ENCODE measurements at places on chromosomes 4 and X.

DNA sequence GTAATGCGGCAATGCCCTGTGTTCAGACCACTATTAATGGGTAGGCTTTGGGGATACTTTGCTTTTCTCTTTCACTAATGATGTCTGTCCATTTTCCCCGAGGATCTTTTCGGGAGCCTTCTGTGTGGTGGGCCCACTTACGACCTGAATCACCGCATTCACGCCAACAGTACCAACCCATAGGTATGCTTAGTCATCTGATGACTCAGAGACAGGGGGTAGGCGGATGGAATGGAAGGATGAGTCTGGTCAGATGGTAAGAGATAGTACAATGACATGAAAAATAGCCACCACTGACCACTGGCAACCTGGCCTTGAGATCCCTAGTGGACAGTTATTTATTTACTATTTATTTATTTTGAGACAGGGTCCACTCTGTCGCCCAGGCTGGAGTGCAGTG is 76.0 kb upstream of the DHRSX start:
- no peak for DNase-seq

DNA sequence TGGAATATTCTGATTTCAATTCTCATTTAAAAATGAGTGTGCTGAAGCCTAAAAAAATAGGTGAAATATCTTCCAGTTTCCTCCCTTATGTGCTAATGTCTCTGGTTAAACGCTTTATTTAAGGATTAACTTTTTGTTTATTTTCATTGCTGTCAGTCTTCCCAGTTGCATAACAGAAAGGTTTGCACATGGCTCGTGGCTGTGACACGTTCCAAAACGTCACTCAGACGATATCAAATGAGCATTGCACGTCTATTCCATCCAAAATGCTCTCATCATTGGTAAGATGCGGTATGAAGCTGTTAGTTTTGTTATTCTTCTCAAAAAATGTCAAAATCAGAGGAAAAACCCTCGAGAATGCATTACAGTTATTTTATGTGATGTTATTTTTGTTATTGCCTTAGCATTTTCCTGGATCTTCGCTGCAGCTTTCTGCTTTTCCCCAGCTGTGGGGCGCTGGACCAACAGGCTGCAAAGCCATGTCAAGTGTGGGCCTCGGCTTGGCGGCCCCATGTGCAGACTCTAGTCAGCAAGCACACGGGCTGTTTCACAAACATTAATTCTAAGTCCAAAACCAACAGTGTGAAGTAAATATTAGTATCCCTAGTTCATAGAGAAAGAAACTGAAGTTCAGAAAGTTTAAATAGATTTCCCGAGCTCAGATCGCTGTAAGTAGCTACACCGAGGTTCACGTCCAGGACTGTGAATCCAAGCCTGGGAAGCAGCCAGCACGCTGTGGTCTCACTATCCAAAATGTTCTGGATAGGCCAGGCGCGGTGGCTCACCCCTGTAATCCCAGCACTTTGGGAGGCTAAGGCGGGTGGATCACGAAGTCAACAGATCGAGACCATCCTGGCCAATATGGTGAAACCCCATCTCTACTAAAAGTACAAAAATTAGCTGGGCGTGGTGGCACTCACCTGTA is 793.4 kb upstream of the FRG1 start:
- no peak for DNase-seq

DNA sequence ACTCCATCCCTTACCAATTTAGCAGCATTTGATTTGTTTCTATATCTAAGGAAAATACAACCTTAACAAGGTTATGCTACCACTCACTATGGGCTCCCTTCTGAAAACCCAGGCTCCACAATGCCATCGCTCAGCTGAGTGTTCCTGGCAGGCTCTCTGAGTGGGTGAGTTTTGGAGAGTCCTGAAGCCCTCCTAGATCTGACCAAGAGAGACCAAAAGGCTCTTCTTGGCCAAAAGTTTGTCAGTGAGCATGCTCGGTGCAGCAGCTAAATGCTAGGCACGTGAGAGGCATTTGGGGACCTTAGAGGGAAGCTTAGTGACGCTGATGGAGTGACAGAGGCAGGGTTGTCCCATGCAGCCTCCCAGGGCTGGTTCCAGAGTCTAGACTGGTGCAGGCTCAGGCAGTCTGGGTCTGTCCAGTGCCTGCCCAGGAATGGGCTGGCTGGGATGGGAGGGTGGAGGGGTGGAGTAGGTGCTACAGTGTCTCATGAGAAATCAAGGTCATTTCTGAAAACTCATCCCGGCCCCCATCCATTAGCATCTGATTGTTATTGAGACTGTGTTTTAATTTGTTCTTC is 346.8 kb downstream of the NR3C2 start:
- DNase-seq, result no peak

DNA sequence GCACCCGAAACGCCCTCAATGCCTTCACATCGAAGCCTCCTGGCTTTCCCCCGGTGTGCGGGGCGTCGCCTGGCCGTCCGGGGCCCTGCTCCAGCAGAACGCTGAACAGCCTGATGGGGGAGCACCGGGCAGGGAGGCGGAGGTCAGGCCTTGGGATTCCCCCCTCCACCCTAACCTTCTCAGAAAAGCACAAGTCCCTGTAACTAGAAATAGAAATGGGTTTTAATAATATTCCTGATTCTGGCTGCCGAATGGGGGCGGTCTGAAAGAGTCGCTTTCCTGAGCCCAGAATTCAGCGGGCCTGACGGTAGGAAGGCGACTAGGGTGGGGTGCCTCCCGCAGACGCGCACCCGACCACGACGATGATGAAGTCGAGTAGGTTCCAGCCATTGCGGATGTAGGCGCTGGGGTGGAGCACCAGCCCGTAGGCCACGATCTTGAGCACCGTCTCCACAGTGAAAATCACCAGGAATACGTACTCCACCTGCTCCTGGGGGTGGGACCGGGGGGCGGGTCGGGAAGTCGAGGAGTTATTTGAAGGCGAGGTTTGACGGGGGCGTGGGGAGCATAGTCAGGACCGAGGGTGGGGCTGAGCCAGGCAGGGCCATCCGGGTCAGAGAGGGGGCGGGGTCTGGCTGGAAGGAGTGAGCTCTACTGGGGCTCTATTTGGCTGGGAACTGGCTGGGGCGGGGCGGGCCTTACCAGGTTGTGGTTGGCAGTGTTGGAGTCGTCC is 2.5 kb downstream of the CACNA1F start:
- DNase-seq, result peak; percentile 63

GRCh38 chrX:140602140-140602539 is 97.3 kb upstream of the SOX3 start:
- DNase-seq, result no peak

DNA sequence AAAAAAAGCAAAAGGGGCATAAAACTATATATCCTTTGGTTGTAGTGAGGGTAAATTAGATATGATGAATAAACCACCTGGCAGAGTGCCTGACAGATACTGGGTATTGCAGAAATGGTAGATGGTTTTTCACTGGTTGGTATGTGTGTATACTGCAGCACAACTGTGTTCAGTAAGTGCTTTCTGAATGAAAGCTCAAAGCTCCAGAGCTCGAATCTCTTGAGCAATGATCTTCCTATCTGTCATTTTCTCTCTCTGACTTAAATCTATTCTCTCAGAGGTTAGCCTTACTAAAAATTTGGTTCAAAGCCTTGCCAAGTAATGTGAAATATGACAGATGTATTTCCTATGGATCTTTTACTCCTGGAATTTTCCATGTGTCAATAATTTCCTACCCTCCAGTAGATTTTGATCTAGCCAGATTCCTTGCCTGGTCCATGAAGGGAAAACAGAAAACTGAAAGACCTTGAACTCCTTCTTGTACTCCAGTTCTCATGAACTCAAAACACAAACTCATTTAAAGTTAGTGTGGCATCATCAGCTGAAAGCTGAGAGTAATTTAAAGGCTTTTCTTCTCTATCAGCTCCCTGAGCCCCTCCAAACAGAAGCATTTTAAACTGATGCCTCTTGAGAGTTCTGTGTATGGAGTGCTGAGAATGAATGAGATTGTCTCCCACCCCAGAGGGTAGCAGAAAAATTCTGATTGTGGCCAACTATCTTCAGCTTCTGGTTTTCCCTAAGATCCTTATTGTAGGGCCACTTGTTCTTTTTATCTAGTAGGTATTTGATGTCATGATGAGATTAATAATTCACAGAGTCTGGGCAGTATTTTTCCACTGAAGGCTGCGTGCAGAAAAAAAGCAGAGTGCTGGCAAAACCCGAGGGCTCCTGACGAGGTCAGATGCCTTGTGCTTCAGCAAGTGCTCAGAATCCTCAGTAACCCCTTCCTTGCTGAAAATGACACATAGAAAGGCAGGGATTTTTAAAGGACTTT is 363.4 kb upstream of the BOD1L1 start:
- no peak for DNase-seq

DNA sequence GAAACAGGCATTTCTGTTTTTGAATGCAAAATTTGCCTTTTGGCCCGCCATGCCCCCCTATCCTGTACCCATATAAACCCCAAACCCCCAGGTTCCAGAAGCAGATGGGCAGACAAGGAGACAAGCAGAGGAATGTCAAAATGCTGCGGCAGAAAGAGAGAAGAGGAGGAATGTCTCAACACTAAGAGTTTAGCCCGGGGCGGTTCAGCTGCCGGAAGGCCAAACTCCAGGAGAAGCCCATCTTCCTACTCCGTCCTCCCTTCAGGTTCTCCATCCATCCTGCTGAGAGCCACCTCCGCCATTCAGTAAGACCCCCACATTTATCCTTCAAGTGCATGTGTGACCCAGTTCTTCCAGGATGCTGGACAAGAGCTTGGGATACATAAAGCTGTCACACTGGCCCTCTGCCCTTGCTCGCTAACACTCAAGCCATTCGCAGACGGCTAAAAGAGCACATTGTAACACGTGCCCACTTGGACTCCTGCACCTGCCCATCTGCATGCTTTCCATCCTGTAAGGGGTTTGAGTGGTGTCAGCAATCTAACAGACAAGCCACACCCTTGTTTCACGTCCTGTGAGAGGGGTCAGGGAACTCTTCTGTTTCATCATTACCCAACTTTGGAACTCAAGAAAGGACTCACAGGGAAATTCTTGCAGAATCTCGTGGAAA is 31.3 kb downstream of the TLR10 start:
- DNase-seq, result no peak

- DNase-seq, result no peak
Observed at GRCh38 chr4:152356428-152357034, 179.4 kb downstream of the FBXW7 start.

- no peak for DNase-seq
Observed at GRCh38 chr4:16952462-16952871, 54.0 kb upstream of the LDB2 start.

DNA sequence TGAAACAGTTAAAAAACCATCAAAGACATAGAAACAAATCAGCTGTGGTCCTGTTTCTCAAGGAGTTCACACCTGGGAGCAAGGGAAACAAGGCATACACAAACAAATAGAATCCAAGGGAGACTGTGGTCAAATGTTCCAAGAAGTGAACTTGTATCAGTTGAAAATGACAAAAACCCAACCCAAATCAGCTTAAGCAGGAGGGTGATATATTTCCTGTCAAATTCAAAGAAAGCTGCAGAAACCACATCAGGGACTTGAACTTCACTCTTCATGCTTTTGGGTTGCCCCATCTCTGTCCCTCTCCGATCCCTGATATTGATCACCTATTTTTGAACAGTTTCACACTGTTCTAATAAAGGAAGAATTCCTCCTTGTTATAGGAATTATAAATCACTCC is 148.6 kb upstream of the FMR1 start:
- peak; percentile 11 for DNase-seq

GRCh38 chr4:174848596-174848995 is 19.5 kb upstream of the GLRA3 start:
- DNase-seq, result no peak

- DNase-seq, result no peak
Observed at GRCh38 chr4:73309211-73309610, 50.6 kb upstream of the ANKRD17 start.

DNA sequence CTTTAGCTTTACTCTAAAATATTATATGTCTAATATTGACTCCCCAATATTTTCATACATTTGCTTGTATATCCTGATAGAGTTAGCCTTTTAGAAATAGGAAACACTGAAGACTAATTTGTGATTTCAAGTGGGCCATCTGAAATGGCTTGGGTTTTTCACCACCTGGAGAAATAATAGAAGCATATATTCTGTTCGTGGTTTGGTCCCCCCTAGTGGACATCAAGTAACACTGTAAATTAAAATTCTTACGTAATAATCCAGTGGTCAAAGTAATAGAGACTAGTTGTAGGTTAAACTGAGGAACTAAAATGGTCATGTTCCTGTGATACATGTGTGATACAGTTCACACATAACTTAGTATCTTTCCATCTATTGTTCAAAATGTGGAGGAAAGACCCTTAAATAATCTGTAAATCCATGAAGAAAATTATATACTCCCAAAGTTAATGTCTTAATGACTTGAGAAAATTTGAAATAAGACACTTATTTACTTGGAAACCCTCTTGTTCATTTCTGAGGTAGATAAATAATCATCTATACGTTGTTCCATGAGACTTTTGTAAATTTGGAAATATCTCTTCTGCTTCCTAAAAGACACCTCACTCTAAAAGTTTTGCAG is 79.8 kb upstream of the SMARCAD1 start:
- no peak for DNase-seq

DNA sequence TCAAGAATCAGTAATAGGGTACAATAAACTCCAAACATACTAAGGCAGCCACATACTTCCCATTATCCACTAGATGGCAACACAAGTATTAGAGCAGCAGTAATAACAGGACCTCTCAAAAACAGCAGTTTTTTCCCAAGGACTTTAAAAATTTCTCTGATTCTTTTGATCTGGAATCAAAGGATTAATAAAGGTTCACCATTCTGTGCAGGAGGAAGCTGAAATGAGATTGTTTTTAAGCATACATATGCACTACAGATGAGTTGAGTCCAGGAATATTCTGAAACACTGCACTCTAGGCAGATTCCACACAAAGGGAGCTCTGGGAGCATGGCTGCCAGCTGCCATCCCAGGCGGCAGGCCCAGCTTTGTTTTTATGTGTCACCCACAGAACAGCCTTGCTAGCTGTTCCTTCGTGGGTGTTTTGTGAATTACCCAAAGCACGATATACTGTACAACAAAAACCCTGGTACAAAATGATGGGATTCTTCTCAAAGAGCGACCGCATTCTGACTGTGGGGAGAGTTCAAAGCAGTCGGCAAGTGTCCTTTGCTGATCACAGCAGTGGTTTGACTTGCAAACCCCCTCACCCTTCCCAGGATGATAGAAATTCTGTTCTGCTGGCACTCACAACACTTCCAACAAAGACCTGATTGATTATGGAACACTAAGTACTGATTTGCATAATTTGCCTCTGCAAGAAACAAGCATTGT is 61.0 kb downstream of the STX18 start:
- DNase-seq, result no peak

GRCh38 chrX:110294087-110294486 is 23.8 kb downstream of the AMMECR1 start:
- no peak for DNase-seq

- peak; percentile 71 for DNase-seq
Observed at GRCh38 chr4:81472281-81473182, 825 bp upstream of the RASGEF1B start.

GRCh38 chrX:48676893-48677270 is 6.7 kb upstream of the WAS start:
- no peak for DNase-seq

- no peak for DNase-seq
Observed at GRCh38 chr4:99029852-99030251, 34.3 kb downstream of the METAP1 start.

DNA sequence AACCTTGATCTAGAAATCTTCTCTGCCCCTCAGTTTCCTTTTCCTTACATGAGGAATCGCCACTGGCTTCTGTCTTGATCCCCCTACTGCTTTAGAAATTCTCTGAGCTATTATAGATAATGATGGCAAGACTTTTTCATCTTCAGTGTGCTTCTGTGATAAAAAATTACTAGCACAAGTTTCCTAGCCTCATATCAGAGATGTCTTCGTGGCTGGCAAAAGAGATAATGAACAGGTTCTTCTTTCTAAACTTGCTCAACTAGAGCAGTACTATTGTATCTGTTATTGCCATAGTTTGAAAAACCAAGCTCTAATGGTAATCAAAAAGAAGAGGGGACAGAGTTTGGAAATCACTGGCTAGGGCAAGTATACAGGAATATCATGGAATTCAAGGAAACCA is 4.1 kb upstream of the PDGFC start:
- DNase-seq, result no peak
